Globus pallidus (tissue), 1 donor: ENCODE measurements at places on chromosomes 6 and 20.
A peak's percentile ranks its signal among the peaks of the same experiment; 100 is the strongest.

GRCh38 chr20:51050531-51051075 lies 27.7 kb upstream of the KCNG1 start:
- no peak for DNase-seq

- no peak for DNase-seq
These were observed 742 bp upstream of the CEP85L start for GRCh38 chr6:118652051-118652615.

GRCh38 chr20:51022803-51023616 lies at the start of gene KCNG1:
KCNG1 (minus strand) TSS chr20:51023107; CDS start chr20:51010338, 12,769 bp downstream.
- peak; percentile 9 for DNase-seq

DNA sequence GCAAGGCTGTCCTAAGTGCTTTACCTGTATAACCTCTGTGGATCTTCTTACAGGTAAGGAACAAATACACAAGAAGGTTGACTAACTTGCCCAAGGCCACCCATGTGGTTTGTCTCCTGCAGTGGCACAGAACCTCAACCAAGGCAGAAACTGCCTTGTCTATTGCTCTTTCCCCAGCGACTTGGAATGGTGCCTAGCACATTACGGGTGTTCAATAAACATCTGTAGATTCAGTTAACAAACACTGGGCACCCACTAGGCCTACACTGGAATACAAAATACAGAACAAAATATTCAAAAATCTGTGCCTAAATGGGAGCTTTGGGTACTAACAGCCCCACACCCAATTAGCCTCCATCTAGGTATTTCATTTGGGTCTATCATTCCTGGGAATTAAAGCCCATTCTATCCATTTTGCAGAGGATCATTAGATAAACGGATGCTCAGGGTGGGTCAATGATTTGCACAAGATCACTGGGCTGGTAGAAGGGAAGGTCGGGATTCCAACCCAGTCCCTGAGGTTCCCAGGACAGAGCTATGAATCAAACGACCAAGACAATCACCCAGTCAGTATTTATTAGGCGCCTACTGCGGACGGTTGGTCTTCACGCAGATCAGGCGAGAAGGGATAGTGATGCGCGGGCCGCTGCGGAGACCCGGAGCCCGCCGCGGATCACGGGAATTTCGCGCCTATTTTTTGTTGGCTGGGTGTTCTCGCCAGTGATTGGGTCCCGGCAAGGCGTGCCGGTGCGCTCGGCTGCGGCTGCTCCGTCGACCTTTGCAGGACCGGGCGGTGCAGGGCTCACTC lies at the start of gene STK35:
TSS of gene STK35 (plus strand) at position 771 of the 808 bp plus-strand sequence. CDS start 55 bp downstream, outside the sequence.
- DNase-seq: no peak

DNA sequence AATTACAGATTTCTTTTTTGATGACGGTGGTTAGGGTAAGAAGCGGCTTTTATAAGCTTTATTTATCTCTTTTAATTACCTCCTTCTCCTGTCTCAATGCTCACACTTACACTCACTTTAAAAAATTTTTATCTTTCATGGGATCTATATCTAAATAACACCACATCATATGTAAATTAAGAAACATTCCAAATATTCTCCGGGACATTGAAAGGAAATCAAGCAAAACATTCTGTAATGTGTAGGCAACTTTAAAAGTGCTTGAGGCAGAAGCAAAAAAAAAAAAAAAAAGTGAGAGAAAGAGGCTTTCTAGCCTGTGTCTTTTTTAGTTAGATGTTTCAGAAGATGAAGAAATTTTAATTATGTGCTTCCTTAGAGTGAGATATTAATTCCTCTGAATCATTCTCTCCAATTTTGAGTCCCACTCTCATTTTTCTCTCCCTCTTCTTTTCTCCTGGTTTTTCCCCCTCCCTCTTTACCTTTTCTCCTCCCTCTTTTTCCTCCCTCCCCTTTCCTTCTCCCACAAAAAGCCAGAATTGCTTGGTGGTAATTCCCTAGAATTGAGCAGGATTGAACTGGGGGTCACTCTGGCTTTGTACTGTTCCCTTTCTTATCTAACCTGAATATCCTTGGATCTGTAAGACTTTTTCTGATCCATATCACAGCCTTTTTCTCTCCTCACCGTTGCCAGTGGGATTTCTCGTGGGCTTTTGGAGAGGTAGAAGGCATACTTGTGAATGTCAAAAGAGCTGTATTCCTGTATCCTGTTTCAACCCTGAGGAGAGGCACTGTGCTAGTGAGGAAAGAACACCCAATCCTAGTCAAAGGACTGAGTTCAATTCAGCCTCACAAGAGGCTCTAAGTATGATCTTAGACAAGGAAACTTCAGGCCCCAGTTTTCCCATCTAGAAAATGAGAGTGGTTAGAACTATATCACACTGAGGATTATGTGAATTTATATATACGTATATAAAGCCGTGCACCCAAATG lies 30.4 kb downstream of the KCNQ5 start:
- no peak for DNase-seq

- DNase-seq: no peak
These were observed 6.6 kb upstream of the ARFGAP1 start for GRCh38 chr20:63265891-63266515.

- no peak for DNase-seq
These were observed 15.1 kb downstream of the SOX4 start for GRCh38 chr6:21608601-21609000.

GRCh38 chr6:139126255-139126654 lies 8.6 kb upstream of the HECA start:
- no peak for DNase-seq

DNA sequence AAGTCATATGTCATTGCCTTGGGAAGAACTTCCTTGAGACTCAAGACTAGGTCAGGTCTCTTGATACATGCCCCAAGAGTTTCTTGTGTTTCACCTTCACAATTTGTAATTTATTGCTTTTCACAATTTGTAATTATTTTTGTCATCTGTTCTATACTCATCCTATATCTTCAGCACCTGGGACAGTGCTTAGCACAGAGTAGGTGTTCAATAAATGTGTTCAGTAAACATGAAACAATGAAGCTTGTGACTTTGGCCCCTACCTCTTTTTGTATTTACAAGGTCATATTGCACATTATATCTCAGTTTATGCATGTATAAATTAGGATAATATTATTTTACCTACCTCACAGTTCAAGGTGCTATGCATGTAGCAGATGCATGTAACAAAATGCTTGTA lies 21.5 kb upstream of the SRPK1 start:
- no peak for DNase-seq

DNA sequence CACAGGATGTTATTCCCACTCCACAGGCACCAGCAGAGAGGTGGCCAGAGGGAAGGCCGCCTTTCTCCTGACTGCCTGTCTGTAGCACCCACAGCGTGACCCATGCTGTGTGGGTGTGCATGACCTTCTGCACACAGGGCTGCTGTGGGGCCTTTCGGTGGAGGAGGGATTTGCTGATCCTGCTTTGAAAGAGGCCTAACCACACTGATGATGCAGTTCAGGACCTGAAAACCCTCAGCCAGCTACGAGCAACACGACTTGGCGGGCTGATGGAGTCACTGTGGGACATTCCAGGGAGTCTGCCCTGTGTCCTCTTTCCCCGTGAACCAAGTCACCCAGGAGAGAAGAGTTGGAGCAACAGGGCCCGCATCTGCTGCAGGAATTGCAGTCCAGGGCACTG lies 49.1 kb downstream of the SYTL3 start:
- DNase-seq: no peak

DNA sequence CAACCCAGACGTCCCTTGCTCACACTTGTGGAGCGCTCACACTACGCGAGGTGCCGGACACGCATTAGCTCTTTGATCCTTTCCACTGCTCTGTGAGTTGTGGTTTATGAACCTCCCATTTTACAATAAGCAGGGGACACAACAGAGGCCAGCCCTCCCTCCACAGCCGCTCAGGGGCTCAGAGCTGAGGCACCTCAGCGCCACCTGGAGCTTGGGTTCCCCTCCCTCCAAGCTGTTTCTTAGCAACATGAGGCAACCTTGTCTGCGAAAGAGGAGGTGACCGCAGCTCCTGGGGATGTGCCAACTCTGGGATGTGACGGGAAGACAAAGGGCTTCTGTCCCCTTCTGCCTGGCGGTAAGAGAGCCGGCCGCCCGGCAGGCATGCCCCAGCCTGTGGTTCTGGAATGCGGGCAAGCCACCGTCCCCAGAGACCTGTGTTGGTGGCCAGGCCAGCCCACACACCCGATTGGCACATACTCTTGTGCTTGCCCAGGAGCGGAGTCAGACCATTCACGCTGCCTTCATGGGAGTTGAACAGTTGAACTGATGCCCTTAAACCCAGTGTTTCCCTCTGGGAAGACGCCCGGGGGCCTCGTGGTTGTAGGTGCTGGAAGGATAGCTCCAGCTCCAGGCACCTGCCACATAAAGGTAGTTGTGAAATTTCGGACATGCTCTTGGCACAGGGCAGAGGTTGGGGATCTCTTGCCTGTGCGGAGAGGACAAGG lies 44.5 kb downstream of the RBM38 start:
- DNase-seq: peak; percentile 85

DNA sequence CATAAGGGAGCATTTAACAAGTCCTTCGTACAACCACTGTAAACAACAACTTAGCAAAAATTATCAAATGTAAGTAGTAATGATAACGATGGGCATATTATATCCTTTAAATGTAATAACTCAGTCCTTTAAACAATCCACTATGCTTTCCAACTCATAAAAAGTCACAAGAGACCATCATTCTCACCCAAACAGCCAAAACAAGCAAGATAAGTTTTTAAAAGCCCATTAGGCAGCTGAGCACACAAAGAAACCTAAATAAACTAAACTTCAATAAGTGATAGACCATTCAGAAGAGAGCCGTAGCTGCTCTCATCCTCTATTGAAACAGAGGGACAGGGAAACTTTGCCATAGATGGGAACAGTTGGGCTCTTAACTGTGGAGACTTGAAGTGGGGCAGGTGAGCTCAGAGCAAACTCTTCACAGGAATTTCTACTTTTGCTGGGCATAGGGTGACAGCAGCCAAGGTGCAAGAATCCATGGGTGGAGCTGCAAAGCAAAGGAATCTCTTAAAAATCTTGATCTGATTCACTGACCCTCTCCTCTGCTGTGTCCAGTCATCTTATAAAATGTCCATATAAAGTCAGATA lies 22.5 kb downstream of the RAB22A start:
- DNase-seq: no peak

- DNase-seq: no peak
These were observed 9.4 kb upstream of the SLC4A11 start for GRCh38 chr20:3248167-3248992.

DNA sequence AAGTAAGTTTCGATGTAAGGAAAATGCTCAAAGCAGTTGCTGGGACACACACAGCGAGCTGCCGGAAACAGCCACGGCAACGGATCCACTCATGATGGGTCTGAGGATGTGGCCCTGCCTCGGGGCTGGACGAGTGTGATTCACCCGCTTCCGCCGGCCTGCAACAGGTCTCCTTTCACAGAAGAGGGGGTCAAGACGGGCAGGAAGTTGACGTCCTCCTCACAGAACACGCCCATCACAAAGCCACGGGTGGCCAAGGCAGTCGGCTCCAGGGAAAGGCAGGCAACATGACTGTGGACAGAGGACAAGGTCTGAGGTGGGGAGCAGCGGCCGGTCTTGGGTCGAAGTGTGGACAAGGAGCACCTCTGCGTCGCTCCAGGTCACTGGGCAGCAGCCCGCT lies 29.9 kb upstream of the SMOC2 start:
- no peak for DNase-seq

DNA sequence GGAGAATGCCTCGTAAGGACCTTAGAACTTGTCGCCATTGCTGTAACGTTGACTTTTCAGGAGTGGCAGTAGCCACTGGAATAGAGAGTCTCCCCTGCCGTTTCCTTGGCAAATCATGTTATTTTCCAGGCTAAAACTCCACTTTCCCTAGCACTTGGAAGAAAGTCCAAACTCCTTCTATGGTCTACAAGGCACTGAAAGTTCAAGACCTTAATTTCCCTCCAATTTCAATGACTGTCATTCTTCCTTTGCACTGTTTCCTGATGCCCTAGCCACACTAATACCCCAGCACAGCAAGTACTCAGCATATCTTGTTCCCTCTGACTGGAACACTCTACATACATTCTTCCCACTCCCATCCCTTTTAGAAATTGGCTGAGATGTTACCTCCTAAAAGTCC lies 1.8 kb upstream of the TBPL1 start:
- no peak for DNase-seq

- no peak for DNase-seq
These were observed 78.6 kb downstream of the TNFRSF21 start for GRCh38 chr6:47231151-47231550.

- no peak for DNase-seq
These were observed 253.5 kb downstream of the GJA1 start for GRCh38 chr6:121688974-121689373.

GRCh38 chr6:48229841-48230240 lies 118.8 kb upstream of the PTCHD4 start:
- no peak for DNase-seq

GRCh38 chr20:9281803-9282202 lies 212.9 kb downstream of the PLCB4 start:
- no peak for DNase-seq
